ENCODE measurements at places on chromosomes 12 and 14.

DNA sequence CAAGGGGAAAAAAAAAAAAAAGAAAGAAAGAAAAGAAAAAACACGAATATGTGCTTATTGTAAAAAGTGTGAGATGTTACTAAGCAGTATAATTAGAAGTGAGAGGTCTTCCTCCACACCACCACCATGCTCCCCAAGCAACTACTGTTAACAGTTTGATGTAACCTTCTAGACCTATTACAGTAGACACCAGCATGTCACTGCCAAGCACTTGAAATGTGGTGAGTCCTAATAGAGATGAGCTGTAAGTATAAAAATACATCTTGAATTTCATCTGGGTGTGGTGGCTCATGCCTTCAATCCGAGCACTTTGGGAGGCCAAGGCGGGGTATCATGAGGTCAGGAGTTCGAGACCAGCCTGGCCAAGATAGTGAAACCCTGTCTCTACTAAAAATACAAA, 8.1 kb upstream of the SNRNP35 start:
- DNase-seq: no peak

DNA sequence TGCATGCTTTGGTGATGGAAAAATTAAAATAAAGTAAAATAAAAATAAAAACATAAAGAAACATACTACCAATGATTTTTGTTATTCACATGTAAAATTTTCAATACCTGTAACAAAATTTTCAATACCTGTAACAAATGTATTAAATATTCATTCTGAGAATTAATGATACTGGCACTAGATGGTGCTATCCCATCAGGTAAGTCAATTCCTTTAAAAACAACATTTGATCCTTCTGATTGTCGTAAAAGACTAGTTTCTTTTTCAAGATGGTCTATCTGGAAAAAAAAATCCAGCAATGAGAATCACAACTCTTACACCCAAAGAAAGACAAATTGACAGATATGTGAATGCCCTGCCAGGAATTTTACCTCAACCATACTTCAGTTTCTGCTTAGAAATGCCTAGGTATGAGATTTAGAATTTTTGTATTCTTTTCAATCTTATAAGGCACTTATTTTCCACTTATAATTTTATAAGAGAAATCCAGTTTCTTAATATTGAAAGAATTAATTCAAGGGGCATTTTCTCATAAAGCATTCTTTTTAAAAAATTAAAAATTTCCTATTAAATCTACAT, 30.7 kb downstream of the CEP290 start:
- no peak for DNase-seq

DNA sequence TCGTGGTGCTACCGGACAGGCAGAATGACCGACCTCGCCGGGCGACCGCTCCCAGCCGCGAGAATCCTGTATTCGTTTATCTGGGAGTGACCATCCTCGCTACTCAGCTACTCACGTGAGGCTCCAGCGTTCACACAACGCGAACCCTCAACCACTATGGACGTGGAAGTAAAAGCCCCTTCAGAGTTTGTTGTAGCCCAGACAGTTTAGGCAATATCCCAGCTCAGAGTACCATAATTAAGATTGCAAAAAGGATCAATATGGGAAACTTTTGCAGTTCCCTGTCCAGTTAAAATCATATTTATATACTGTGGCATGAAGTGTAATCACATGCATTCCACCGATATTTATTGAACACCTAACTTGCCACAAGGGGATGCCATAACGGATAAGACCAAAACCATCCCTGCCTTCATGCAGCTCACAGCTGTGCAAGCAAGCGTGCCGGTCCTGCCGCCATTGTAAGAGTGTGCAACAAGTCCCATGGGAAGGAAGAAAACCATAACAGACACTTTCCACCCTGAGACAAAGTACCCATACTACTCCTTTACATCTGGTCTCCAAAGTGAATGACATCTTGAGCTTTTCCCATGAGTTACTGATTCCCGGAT, 938 bp upstream of the MAX start:
- DNase-seq: no peak

DNA sequence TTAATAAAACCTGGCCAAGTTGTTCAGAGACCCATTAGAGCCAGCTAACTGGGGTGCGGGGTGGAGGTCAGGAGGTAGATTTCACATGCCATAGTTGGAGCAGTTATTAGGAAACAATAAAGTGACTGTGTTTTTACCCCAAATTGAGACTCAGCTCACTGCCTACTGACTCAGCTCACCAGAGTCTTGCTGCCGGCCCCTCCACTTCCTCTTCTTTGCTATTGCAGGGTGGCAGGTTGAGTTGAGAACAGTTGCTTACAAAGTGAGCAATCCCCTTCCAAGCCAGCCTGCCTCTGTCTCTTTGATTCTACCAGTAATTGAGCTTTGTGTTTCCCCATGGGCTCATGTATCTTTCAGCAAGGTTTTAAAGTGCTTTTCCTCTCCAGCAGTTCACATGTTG, 12.9 kb downstream of the ST8SIA1 start:
- no peak for DNase-seq

GRCh38 chr12:102484017-102484416, 3.7 kb upstream of the IGF1 start:
- no peak for DNase-seq

DNA sequence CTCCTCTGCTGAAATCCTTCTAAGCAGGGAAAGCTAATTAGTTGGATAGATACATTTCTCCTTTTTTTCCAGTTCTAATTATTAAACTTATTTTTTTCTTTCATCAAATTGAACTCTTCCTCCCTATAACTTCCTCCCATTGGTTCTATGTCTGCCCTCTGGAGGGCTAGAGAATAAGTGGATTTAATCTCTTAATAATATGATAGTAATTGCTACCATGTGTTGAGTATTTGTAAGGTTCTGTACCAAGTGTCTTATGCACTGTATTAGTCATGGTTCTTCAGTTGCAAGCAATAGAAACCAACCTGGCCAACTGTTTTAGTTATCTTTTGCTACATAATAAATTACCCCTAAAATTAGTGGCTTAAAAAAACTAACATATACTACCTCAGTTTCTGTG, 190.5 kb upstream of the PLXNC1 start:
- no peak for DNase-seq

DNA sequence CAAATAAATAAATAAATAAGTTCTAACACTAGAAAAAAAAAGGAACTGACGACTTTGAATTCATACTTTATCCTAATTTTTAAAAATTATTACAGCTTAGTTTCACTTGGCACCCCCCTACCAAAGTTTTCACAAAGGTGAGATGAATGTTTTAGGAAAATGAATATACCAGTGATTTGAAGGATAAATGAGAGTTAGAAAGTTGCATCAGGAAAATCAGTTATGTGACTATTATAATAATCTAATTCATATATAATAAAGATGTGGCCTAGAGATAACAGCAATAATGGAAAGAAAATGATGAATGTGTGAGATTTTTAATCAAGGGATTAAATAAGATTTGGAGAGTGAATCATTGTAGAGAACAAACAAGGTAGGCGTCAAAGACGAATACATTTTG, 103.0 kb upstream of the RAP1B start:
- no peak for DNase-seq

GRCh38 chr12:24711056-24712008, 237.6 kb downstream of the BCAT1 start:
- no peak for DNase-seq

- no peak for DNase-seq
Measured at GRCh38 chr12:59151243-59151642, 230.9 kb upstream of the LRIG3 start.

- no peak for DNase-seq
Measured at GRCh38 chr14:102539544-102540314, 30.2 kb upstream of the ANKRD9 start.

DNA sequence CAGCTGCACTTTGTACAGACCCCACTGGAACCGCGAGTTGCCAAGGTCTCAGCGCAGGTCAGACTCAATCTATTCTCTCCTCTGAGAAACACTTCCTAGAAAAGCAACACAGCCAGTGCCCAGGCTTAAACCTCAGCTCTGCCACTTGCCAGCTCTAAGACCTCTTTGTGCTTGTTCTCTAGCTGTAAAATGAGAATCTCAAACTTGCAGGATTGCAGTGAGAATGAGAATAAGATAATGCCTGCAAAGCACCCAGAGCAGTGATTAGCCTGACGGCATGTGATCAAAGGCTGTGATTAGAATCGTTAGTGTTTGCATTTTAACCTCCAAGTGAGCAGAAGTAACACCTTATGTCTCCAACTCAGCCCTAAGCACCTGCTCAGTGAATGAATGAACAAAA, 21.3 kb downstream of the ANO2 start:
- DNase-seq: no peak

- no peak for DNase-seq
Measured at GRCh38 chr14:99755629-99756603, 37.3 kb upstream of the EML1 start.

DNA sequence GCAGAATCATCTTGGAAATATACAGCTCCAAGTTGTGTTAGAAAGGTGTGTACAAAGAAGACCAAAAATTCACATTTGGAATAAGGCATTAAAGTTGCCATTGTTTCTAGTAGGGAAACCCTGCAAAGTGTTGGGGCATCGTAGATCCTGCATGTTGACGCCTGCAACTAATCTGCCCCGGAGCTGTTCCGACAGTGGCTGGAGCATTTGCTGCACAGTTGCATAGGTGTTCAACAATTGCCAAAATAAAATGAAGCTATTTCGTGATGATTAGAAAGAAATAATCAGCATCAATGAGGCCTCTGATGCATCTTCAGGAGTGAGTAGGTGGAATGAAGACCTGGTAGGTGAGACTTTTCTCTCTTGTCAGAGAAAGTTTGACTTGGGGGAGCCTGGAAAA, 47.3 kb downstream of the DAD1 start:
- DNase-seq: no peak

GRCh38 chr12:131471946-131472732, 238.8 kb upstream of the SFSWAP start:
- no peak for DNase-seq

DNA sequence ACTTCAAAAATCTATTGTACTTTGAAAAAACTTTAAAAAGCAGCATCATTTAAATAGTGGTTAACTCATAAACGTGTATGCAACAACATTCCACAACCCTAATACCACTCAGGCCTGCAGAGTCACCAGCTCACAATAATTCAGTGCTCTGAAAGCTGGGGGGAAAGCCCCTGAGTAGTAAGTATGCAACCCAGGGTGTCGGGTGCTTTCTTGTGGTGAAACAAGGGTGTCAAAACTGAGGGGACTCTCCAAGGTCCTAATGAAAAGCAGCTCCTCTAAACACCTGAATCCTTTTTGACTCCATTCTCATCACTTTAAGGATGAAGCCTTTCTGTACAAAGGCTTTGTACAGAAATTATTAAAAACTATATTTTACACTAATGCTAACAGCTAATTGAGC, 33.7 kb downstream of the FGFR1OP2 start:
- DNase-seq: no peak

DNA sequence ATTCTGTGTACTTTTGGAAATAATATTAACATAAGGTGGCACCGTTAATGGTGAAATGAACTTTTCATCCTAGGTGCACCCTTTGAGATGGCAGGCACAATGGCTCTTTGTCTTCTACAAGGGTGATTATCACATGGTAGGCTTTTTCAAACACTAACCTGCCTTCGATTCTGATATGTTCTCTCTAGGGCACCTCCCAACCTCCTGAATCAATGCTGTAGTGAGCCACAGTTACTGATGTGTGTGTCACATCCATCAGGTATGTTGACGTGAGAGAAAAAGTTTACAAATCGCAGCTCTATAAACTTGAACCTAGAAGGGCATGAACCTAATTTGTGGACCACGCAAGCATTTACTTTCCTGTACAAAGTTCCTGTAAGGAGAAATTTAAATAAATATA, 25.4 kb downstream of the PDE3A start:
- no peak for DNase-seq

- DNase-seq: no peak
Measured at GRCh38 chr14:60643463-60644314, 5.6 kb downstream of the SIX1 start.

DNA sequence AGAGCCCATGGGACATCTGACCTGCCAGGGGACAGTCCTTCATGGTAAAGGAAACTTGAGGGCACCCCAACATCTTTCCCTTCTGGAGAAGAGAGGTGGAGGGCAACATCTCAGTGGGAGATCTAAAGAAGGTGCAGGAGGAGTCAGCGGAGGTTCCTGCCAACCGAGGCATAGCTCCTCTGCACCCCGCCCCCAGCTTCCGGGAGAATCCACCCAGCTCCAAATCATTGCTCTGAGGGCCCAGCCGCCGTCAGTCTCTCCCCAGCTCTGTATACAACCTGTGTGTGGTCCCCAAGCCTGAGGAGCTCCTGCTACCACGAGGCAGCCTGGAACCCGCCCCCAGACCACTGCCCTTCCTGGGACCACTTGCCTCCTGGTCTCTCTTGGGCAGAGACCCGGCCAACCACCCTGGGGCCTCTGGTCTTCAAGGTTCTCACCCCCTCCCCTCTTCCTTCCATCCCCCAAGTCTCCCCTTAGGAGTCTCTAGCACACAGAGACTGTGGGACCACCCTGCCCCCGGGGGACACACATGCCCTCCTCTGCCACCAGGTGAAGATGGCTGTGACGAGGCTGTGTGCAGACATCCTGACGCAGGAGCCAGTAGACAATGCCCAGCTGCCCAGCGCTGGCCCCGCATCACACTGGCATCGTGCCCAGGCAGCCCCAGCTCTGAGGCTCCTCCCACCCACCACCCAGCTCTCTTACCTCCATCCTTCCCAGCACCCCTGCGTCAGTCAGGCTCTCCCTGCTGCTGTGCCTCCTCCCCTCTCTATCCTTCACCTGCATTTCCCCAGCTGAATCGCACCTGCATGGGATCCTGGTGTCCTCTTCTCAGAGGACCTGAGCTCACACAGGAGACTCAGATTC, 13.0 kb upstream of the NUDT14 start:
- DNase-seq: no peak

DNA sequence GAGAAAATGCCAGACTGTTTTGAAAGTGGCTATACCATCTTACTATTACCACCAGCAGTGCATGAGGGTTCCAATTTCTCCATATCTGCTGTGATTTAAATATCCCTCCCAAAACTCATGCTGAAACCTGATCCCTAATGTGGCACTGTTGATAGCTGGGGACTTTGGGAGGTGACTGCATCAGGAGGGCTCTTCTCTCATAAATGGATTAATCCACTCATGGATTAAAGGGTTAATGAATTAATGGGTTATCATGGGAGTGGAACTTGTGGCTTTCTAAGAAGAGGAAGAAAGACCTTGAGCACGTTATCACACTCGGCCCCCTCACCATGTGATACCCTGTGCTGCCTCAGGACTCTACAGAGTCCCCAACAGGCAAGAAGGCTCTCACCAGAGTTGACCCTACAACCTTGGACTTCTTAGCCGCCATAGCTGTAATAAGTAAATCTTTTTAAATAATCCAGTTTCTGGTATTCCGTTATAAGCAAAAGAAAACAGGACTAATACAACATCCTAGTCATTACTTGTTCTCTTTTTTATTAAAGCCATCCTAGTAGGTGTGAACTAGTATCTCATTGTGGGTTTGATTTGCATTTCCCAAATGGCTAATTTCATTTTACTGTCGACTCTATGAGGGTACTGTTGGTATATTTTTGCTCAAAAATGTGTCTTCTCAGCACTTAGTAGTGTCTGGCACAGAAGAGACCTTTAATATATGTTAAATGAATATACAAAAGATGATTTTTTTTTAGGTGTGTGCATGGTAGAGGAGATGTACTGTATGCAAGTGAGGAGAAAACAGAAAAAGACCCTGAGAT, 14.3 kb downstream of the PPP1R12A start:
- DNase-seq: no peak

GRCh38 chr14:84017495-84017894, 1512.4 kb upstream of the FLRT2 start:
- DNase-seq: no peak

All from progenitor cell of endocrine pancreas (in vitro differentiated cells).